ENCODE measurements at places on chromosomes 2 and 18.

- DNase-seq = no peak
Observed at GRCh38 chr2:60158262-60158661, 395.2 kb downstream of the BCL11A start.

DNA sequence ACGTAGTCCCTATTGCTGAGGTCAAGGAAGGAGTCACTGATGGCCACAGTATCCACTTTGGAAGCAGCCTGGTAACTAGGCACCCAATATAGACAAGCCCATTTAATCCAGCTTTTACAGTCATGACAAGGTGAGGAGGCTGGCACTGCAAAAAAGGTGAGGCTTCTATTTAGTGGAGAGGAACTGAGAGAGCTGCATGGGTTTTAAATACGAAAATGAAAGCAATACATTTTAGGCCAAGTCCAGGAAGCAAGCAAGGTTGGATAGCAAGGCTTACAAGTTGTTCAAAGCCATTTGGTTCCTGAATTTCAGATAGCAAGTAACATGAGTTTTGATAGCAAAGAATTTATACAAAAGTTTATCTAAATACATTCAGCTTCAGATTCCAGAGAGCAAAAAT is 80.4 kb downstream of the SGPP2 start:
- DNase-seq = no peak

DNA sequence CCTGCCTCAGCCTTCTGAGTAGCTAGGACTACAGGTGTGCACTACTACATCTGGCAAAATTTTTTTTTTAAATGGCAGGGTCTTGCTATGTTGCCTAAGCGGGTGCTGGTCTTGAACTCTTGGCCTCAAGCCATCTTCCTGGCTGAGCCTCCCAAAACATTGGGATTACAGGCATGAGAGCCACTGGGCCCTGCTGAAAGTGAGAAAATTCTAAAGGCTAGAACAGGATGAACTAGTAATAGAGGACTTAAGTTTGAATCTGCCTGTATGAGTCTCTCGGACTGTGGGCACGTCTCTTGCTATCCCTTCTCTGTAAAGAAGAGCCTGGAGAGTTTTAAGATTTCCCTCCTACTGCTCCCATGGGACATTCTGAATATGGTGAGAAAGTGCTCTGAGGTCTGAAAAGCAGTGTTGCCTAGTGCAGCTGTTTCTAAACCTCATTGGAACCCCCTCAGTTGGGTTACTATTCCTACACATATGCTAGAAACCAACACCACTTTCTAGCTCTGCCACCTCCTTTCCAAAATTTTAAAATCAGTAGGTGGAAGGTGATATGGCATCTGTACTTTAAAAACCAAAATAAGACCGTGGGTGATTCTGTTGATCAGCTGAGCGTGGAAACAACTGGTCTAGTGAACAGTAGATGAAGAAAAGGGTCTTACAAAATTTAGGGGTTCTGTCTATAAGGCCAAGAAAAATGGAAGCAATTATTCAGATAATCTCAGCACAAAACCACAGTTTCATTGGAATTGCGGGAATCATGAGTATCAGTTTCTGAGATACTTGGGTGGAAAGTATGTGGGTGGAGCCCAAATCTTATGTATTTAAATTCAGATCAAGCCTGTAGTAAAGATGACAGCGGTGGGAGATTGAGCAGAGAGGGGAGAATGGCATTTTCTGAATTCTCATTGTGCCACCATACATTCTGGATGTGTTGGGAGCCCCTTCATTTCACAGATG is 259.8 kb upstream of the CXCR4 start:
- DNase-seq = no peak

GRCh38 chr18:60549338-60549960 is 176.9 kb upstream of the MC4R start:
- DNase-seq = no peak

DNA sequence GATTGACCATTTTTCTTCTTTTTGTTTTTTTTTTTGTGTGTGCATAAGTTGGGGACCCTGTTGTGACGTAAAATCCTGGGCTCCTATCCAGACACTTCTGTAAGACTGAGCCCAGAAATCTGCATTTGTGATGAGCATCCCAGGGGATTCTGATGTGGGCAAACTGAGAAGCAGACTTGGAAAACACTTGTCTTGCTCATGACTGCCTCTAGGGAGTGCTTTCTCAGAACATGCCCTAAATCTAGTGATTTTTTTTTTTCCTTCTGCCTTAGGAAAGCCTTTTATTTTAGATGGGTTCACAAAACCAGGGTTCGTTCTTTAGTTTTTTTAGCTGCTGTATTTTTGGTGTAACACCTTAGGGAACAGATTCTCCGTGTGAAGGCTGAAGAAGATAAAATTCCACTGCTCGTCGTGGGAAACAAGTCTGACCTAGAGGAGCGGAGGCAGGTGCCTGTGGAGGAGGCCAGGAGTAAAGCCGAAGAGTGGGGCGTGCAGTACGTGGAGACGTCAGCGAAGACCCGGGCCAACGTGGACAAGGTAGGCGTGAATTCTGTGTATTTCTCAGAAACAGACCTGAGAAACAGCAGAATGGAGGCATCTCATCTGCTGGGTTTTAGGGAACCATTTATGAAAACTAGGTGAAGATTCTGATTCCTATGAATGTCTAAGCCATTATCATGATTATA is 36.7 kb downstream of the RALB start:
- no peak for DNase-seq

GRCh38 chr2:168234407-168235085 is 12.8 kb downstream of the STK39 start:
- no peak for DNase-seq
